ENCODE measurements at places on chromosomes 6 and 20.
A peak's percentile ranks its signal among the peaks of the same experiment; 100 is the strongest.

- no peak for DNase-seq
Observed at GRCh38 chr6:112581015-112581414, 233.9 kb downstream of the RFPL4B start.

DNA sequence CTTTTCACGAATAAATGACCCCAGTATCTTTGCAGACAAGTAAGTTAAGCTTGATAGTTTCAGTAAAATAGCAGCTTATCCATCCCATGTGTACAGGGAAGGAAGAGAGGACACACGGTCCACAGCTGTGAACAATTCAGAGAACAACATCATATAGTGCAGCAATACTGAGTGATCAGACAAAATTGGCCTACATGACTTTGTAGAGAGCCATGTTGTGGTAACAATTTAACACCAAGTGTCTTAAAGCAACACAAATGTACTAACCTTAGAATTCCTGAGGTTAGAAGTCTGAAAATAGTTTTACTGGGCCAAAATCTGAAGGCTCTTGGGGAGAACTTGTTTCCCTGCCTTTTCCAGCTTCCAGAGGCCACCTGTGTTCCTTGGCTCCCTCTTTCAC is 12.5 kb downstream of the FAM184A start:
- no peak for DNase-seq

- DNase-seq: no peak
Observed at GRCh38 chr6:128316258-128316929, 204.0 kb downstream of the PTPRK start.

DNA sequence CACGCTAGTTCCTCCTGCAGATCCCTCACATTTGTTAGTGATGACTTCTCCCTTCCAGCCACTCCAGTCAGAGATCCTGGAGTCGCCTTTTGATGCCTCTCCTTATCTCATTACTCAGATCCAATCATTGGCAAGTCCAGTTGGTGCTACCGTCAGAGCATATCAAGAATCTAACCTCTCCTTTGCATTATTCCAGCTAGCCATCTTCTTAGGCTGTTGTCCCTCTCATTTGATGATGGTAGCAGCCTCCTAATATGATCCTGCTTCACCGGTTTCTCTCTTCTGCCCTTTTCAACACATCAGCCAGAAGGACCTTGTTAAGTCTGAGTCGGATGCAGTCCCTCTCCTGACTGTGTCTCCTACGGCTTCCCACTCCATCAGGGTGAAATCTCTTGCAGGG is 305.6 kb downstream of the THBS2 start:
- DNase-seq: no peak

- no peak for DNase-seq
Observed at GRCh38 chr6:34436803-34437643, 11.2 kb upstream of the RPS10 start.

- DNase-seq: no peak
Observed at GRCh38 chr20:20005342-20005741, 11.8 kb upstream of the NAA20 start.

- no peak for DNase-seq
Observed at GRCh38 chr20:38138086-38138778, 26.8 kb downstream of the TGM2 start.

DNA sequence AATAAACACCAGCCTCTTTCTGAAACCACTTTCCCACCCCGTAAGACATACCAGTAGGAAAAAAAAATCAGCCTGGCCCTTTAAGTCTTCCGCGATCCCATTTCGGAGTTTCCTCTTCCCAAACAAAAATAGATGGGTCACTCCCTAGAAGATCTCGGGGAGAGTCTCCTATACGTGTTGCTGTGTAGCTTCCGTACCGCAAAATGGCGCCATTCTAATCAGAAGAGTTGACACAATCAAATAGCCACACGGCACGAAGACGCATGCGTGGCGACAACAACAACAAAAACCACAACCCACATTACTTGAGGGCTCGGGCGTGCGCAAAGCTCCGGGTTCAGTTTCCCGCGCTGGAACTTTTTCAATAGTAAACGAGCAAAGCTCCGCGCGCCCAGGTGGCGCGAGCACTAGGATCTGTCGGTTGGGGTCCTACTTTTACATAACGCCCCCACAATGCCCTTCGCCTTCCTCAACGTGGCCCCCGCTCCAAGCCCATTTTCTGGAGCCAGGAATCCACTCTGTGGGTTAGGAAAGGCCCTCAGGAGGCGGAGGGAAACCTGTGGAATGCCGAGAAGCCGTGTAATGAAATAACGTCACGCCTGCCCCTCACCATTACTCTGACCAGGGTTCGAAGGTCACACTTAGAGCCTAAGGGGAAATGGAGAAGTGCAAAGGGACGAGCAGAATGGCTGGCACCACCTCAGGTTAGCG is at the start of gene GPANK1:
Gene GPANK1, minus strand, starts transcription at position 208 of the 711 bp plus-strand sequence. CDS start 519 bp downstream, outside the sequence.
- DNase-seq: peak; percentile 81

- DNase-seq: no peak
Observed at GRCh38 chr6:52491203-52492069, 71.3 kb downstream of the EFHC1 start.

- no peak for DNase-seq
Observed at GRCh38 chr6:105318660-105319059, 84.2 kb downstream of the PREP start.

- DNase-seq: no peak
Observed at GRCh38 chr20:12906361-12906760, 102.4 kb upstream of the SPTLC3 start.

GRCh38 chr6:90368001-90368400 is 71.4 kb upstream of the BACH2 start:
- no peak for DNase-seq

DNA sequence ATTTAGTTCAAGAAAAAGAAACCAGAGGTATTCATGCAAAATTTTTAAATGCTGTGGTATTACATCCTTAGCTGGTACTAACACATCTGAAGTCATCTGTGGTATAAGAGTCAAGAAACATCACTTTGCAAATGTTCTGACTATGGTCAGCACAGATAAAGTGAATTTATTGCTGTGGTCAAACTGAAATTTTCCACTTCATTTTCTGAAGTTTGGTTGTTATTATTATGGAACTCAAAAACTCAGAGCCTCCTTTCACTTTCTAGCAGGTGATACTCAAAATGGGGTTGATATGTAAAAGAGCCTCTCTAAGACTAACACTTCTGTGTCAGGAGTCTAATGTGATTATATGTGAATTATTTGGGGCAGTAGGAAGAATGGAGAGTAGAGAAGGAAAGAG is 257.8 kb downstream of the RNGTT start:
- DNase-seq: no peak

DNA sequence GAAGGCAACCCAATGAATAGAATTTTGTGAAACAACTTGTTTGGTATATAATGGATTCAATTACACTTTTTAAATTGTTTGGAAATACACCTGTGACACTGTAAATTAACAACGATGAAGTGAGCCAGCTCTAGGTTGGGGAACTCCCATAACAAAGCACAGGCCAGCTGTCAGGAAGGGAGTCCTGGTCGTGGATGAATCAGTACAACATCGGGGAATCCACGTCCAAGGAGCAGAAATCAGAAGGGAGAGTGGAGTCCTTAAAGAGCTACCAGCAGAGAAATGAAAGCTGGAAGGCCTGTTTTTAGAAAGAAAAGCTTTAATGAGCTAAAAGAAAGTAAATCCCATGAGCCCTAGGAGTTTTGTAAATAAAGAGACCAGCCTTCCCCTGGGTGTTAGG is 223.1 kb upstream of the SLC35B3 start:
- DNase-seq: no peak

DNA sequence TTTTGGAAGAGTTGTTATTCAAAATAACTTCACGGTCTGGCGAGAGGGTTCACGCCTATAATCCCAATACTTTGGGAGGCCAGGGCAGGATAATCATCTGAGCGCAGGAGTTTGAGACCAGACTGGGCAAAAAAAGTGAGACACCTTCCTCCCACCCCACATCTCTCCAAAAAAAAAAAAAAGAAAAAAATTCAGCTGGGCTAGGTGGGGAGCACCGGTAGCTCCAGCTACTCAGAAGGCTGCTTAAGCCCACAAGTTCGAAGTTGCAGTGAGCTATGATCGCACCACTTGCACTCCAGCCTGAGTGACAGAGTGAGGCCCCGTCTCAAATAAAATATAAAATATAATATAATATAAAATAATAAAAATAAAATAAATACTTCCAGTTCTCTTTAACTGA is 10.4 kb downstream of the OR2B2 start:
- DNase-seq: no peak

DNA sequence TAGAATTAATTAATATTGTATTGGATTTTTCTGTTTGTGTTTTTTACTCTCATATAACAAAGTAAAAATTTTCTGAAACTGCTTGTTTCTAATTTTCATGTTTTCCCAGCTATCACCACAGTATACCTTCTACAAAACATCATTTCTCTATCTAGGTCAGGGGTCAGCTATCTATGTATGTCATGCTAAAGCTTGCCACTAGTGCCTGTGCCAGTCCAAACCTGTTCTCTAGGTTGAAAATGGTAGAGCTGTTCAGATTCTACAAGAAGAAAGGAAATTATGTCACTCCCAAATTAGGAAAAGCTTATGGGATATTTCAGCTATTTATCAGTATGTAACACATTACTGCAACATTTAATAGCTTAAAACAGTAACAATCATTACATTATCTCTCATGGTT is 5.8 kb upstream of the ME1 start:
- no peak for DNase-seq

DNA sequence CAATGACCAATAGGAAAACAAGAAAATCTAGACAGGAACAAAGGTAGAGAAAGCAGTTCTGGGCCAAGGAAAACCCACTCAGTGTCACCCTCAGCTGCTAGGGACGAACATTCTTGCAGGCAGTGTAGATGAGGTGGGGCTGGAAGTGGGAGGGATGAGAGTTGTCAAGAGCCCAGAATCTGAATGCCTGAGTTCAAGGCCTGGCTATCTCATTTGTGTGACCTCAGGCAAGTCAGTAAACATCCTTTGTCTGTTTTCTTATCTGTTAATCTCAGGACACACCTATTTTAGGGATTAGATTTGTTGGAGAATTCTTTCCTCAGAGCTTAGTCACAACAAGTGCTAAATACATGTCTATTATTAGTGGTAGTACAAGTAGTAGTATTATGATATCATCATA is 50.9 kb upstream of the KIF16B start:
- DNase-seq: no peak

GRCh38 chr20:60372822-60373221 is 414.6 kb downstream of the CDH26 start:
- DNase-seq: no peak

- DNase-seq: no peak
Observed at GRCh38 chr6:107735906-107736635, 88.0 kb downstream of the SCML4 start.

DNA sequence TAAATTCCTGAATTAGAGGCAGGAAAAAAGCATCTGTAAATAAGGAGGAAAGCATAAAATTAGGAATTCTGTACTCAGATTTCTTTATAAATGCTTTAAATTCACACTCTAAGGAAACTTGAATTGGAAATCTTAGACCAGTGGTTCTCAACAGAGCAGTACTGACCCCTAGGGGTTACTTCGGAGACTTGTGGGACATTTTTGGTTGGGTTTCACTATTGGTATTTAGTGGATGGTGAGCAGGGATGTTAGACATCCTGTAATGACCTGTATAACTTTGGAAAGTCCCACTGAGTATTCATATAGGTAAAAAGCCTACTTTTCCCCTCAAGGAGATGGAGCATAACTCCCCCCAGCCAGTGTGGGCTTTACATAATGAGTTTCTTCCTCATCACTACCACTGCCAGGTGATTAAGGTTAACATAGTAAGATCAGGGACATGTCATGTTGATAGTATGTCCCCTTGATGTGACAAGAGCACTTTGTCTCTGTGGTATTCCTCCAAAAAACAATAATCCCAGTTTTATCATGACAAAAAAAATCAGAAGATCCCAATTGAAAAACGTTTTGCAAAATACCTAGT is 31.0 kb downstream of the GLO1 start:
- no peak for DNase-seq

DNA sequence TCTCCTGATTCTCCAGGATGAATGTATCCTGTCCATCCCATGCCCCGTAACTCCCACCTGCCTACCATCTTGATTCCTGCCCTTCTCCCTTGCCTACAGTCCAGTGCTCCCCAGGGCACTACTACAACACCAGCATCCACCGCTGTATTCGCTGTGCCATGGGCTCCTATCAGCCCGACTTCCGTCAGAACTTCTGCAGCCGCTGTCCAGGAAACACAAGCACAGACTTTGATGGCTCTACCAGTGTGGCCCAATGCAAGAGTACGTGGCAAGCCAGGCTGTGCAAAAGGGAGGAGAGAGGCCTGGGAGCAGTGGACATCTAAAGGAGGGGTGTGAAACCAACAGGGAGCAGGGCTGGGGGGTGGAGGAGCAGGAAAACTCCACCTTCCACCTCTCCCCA is 15.0 kb upstream of the ZNF76 start:
- DNase-seq: no peak

- no peak for DNase-seq
Observed at GRCh38 chr6:1787894-1788293, 178.2 kb downstream of the FOXC1 start.

GRCh38 chr6:43737272-43738081 is 32.5 kb upstream of the VEGFA start:
- no peak for DNase-seq

DNA sequence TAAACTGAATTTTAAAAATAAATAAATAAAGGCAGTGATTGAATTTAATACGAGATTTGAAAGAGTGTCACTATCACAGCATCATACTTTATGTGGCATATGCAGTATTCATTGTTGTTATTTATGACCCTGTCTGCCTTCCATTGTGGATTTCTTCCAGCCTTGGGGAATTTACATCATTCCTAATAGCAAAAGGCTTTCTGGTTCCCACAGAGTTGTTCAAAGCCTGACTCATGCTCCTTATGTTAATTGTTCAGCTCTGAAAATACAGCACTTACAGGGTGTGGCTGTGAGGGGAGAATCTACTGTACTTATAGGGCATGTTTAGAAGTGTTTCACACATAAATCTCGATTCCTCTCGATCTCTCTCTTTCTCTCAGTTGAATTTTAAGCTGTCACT is 54.4 kb downstream of the JAG1 start:
- DNase-seq: no peak

GRCh38 chr6:50030350-50030749 is 8.6 kb upstream of the DEFB110 start:
- no peak for DNase-seq

DNA sequence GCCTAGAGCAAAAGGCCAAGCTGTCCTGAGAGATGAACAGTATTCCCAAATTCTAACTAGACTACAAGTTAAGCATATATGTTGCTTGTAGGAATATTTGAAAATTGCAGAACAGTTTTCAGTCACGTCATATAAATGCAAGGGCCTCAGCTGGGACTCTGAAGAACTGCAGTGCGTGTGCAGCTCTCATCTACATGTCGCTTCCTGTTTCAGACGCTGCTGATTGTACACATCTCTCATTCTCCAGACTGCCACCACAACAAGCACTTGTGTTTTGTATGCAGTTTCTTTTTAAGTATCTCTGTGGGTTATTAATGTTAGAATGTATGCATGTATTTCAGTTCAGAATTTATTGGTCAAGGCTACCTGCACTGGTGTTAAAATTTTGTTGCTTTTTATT is 119.7 kb downstream of the MAP3K4 start:
- DNase-seq: no peak

All from activated T-cell treated with anti-CD3 and anti-CD28 coated beads for 48 hours (primary cell).